Stimulated activated CD8-positive, alpha-beta memory T cell treated with anti-CD3 and anti-CD28 coated beads, Interleukin-7, amount 100 ng/mL, for 4 hours (primary cell): ENCODE measurements at places on chromosomes 11 and 22.

GRCh38 chr22:17314487-17314886 lies 54.8 kb upstream of the CECR2 start:
- no peak for DNase-seq

DNA sequence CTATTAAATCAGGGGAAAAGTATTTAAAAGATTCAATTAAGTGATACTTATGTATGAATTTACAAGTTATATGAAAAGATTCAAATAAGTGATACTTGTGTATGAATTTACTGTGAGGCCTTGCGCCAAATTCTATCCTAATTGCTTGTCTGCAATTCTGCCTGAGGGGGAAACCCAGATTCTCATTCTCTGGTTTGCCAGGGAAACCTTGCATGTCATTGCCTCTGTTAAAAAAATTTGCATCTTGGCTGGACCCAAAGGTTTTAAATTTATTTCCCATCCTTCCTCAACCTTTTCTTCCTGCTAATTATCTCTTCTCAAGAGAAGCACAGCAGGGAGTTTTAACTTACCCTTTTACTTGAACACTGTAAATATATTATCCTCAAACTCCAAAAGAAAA lies 13.8 kb downstream of the OLFML1 start:
- no peak for DNase-seq

DNA sequence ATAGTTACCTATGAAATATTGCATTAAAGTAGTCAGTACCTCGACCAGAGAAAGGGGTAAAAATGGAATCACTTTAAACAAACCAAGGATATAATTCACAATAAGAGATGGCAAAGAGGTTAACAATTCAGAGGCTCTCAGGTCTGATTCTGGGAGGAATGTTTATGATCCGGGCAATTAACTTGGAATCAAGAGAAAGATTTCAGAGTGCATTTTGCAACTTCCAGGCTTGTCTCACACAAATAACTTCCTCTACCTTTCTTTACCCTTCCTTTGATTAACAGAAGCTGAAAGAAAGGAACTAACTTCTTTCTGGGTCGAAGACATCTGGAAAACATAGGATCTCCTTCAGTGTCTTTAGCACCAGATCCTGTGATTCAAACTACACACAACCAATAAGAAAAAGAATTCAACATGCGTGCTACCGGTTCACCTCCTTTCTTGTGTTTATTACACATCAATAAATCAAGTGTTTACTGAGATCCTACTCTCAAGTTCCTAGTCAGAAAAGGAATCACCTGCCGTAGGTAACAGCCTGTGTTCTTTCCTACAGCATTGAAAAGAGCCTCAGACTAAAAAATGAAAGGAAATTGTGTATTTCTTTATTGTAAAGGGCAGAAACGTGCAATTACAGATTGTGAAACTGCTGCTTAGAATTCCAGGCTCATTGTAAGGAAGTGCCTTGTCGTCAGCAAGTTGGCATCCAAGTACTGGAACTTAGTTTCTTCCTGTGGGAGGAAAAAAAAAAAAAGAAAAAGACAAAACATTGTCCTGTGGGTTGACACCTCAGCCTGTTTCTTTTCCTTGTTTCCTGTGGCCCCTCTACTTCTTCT lies 29.5 kb downstream of the CARD18 start:
- DNase-seq = no peak

- no peak for DNase-seq
Measured at GRCh38 chr11:128658502-128658901, 35.4 kb upstream of the FLI1 start.

GRCh38 chr22:23205339-23206049 lies 25.2 kb downstream of the BCR start:
- no peak for DNase-seq

DNA sequence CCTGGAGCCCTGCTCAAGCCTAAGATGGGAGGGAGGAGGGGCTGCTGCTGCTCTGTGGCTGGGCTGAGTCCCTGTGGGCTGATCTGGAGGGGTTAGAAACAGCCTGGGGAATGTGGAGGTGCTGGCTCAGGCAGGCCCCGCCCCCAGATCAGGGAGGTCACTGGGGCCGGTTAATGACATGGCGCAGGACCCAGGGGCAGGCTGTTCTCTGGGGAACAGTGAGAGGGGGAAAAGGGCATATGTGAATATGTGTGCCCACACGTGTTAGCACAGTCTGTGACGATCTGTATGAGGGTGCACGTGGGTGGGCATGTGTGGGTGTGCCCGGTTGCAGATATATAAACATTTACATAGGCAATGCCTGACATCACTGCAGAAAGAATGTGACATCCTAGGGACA lies 143.5 kb downstream of the MIAT start:
- DNase-seq = no peak

- DNase-seq = peak; percentile 60
Measured at GRCh38 chr11:8963569-8964323, 496 bp downstream of the TMEM9B start.

DNA sequence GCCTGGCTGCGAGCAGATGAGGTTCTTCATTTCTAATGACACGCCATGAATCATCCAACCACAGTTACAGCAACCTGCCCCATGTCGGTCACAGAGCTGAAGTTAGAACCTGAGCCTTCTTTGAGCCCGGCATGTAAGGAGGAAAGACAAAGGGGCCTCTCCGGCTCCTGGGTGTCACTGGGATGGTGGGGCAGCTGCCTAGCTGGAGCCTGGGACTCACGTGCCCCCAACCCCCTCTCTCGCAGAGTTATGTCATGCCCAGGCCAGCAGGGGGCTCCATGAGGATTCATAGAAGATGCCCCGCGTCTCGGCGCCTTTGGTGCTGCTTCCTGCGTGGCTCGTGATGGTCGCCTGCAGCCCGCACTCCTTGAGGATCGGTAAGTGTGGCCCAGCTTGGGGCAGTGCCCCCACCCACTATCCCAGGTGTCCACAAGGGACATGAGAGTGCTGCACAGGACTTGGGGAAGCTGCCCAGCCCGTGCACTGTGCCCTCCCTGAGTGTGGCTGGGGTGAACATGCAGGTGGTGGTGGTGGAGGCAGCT lies 148.5 kb downstream of the GRIK4 start:
- DNase-seq = no peak

GRCh38 chr11:62419314-62419929 lies 589 bp downstream of the SCGB1A1 start:
- no peak for DNase-seq

GRCh38 chr11:95254716-95255115 lies 23.7 kb upstream of the SESN3 start:
- no peak for DNase-seq
